ENCODE measurements at places on chromosomes 5 and 9.

DNA sequence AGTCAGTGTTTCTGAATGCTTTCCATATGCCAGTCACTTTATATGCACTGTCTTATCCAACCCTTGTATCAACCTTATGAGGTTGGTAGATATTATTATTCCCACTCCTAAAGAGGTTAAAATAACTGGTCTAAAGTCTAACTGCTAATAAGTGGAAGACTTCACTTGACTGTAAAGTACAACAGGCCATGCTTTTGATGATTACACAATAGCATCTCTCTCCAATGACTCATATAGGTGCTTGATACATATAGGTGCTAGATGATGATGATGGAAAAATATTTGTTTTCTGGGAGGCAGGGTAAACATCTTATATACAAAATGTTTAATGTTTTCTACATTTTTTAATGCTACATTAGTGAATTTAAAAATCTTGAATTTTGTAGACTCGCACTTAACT lies 75.9 kb upstream of the NR3C1 start:
- no peak for DNase-seq

- no peak for DNase-seq
Measured at GRCh38 chr5:176597417-176598389, 12.3 kb downstream of the GPRIN1 start.

DNA sequence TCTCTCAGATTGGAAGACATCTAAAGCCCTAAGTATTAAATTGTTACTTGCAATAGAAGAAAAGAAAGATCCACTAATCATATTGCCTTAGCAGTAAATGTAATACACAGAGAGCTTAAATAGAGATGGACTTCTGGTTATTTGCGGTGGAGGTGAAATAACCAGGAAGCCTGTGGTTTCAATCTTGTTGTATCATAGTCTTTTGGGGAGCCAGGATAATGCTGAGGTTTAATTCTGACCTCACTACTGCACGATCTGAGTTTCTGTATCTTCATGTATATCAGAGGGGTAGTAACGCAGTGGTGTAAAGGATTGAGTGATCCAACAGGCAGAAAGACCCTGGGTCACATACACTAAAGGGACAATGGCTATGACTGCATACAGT lies 71.7 kb downstream of the ANKRD55 start:
- DNase-seq = no peak

- DNase-seq = no peak
Measured at GRCh38 chr5:57592236-57592635, 109.6 kb upstream of the ACTBL2 start.

GRCh38 chr5:180072256-180072548 lies 643 bp upstream of the RNF130 start:
- no peak for DNase-seq

- no peak for DNase-seq
Measured at GRCh38 chr5:1352231-1353219, 7.6 kb upstream of the CLPTM1L start.

DNA sequence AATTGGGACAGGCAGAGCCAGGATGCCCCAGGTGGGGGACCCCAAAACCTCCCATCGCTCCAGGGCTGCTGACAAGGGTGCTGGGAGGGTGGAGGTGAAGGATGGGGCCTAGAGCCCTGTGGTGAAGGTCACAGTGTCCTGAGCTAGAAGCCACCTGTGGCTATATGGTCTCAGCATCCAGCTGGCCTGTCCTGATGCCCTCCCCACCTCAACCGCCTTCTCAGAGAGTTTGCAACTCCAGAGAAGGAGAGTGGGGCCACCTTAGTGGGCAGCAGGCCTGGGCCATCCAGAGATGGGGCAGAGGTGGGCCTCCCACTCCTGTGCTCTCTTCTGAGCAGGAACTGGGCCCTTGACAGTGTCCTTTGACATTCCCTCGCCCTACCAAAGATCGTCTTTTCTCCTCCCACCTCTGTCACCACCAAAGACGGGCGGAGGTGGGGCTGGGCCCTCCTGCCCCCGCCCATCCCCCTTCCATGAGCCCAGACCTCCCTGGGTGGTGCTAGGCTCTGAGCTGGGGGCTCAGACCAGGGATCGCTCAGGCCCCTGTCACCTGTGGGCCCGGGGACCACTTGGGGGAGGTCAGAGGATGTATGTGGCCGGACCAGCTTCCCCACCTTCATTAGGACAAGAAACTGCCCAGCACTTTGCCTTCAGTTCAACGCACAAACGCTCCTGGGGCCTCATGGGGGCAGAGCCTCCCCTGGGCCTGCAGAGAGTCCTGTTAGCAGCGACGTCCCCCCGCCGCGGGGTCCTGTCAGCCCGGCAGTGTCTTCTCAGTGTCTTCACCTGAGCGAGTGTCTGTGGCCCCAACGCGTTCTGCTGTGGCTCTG lies 10.0 kb upstream of the DOLPP1 start:
- DNase-seq = no peak
